ENCODE measurements at places on chromosomes 13 and 19.

DNA sequence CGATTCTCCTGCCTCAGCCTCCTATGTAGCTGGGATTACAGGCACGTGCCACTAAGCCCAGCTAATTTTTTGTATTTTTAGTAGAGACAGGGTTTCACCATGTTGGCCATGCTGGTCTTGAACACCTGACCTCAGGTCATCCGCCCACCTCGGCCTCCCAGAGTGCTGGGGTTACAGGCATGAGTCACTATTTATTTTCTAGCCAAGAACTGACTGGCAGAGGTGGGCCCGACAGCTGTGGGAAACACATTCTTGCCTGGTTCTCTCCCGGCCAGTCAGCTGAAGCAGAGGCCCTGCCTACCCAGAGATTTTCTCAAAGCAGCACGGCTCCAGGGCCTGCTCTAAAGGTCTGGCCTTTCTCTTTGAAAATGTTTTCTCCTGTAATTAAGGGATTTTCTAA lies 108.0 kb downstream of the KCTD15 start:
- DNase-seq = no peak

DNA sequence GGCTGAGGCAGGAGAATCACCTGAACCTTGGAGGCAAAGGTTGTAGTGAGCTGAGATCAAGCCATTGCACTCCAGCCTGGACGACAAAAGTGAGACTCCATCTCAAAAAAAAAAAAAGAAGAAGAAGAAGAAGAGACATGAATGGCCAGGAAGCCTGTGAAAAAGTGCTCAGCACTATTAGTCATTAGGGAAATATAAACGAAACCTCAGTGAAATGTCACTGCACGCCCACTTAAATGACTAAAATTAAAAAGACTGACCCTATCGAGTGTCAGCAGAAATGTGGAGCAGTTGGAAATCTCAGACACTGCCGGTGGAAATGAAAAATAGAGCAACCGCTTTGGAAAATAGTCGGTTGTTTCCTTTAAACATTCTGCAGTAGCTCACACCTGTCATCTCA lies 5.5 kb upstream of the TYROBP start:
- no peak for DNase-seq

- DNase-seq = no peak
Measured at GRCh38 chr13:74243637-74244526, 109.7 kb upstream of the KLF12 start.

GRCh38 chr13:23848646-23849141 lies 40.5 kb downstream of the MIPEP start:
- DNase-seq = no peak

DNA sequence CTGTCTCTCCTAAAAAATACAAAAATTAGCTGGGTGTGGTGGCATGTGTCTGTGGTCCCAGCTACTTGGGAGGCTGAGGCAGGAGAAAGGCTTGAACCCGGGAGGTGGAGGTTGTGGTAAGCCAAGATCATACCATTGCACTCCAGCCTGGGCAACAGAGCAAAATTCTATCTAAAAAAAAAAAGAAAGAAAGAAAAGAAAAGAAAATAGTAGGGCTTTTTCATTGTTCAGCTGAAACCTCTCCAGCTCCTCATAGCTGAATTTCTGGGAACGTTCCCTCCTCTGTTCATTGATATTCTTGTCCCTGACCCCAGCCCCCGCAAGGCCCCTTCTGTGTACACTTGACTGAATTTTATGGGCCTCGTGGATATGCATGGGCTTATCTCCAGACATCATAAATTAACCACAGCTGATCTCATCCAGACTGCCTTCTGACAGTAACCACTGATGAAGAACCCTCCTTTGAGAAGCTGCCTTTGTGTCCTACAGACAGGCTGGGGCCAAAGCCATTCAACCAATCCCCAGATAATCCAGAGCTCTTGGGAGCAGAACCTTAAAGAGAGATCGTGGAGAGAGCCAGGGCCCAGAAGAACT lies at the start of gene ELSPBP1:
Gene ELSPBP1 (plus strand): TSS at position 424 of the 594 bp plus-strand sequence. CDS start 14,036 bp downstream, outside the sequence.
- no peak for DNase-seq

- no peak for DNase-seq
Measured at GRCh38 chr13:103960001-103960400, 893.8 kb upstream of the SLC10A2 start.

DNA sequence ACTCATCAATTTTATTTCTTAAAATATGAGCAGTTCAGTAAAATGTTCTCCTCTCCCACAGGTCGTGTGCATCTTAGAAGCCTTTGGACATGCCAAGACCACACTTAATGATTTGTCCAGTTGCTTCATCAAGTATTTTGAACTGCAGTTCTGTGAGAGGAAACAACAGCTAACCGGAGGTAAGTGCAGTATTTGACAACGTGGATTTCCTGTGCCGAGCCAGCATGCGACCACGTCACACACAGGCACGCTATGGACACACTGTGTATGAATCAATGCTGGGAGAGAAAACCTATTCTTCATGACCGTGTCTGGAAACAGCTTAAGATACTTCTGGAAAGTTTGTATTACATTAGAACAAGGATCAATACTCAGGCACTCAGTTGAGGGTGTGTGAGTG lies 268.5 kb downstream of the MYO16 start:
- no peak for DNase-seq

DNA sequence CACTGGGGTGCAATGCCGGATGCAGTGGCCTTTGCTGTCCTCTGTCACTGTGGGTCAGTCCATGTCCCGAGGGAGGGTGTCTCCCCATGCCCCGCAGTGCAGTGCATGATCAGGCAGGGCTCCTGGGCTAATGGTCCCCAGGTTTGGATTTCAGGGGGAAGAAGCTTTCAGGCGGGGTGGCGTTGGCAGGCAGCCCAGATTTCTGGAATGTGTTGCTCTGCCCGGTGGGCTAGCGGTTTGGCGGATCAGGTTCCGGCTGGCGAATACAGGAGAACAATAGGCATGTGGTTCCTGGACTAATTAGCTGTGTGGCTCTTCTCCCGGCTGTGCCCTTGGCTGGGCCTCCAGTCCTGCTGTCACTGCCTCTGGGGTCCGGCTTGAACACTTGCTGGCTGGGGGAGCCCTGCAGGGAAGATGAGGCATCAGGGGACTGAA lies 141.3 kb downstream of the FGF9 start:
- no peak for DNase-seq

- DNase-seq = no peak
Measured at GRCh38 chr13:110227864-110228643, 78.9 kb downstream of the COL4A1 start.

DNA sequence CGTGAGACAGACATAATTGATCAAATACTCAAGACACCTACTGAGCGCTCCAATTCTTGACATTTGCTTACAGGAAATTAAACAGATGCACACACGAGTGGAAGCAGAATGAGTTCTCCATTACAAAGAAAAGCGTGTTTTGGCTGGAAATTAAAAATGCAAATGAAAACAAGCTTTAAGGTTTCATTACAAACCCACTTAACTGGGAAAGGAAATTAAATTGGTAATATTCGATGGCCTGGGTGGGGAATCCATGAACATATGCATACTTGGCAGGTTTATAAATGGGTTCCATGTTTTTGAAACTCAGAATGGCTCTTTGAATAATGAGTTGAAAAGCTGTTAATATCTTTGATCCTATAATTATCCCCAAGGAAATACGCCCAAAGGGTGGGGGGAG lies 178.0 kb downstream of the IER2 start:
- DNase-seq = no peak

- no peak for DNase-seq
Measured at GRCh38 chr13:40231751-40232150, 434.7 kb downstream of the FOXO1 start.

DNA sequence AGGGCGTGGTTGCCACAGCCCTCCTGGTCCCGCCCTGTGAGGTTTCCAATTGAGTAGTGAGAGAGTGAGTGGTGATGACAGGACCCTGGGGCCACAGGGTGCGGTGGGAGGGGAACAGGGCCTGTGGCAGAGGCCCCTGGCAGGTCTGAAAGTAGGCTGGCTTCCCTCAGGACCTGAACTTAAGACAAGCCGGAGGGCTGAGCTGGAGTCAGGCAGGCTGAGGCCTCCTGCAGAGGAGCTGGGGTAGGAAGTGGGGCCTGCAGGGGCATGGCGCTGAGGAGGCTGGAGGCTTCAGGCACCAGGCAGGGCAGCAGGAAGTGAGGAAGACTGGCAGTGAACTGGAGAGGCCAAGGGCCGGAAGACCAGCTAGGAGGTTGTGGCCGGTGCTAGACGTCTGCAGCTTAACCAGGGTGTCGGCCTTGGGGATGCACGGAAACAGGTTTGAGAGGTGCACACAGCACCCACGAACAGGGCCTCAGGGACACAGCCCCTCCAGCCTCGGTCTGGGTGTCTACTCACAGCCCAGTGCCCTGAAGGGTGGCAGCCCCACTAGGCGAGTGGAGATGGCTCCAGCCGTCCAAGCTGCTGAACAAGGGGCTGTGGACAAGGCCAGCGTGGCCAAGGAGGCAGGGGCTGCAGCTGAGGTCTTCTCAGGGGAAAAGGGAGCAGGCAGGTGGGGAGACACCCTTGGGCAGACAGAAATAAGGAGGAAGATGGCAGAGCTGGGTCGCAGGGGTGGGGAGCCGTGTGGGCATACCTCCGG lies 17.8 kb downstream of the POP4 start:
- DNase-seq = no peak

GRCh38 chr13:24292481-24292880 lies 16.9 kb upstream of the C1QTNF9 start:
- no peak for DNase-seq

DNA sequence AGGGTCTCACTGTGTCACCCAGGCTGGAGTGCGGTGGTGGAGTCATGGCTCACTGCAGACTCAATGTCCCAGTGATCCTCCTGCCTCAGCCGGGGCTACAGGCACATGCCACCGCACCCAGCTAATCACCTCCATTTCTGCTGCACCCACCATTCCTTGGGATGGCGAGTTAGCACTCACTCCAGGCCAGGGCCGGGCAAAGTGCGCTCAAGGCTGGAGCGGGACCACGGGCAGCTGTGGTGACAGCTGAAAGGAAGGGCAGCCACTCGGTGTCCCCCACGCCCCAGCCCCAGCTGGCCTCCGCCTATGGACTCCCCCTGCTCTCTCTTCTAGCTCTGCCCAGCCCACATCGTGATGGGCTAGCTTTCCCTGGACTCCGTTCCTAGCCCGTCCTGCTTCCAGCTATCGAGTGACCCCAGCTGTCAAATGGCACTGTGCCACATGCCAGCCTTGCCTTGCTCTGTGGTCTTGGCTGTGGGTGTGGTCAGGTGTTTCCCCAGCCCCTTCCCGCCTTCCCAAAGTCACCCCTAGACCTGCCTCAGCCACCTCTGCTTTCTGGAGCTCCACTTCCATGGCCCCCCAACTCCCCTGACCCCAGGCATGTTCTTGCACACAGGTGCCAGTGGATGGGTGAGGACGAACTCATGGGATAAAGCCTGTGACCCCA lies 4.1 kb downstream of the MICOS13 start:
- DNase-seq = no peak

Data from GM18507 (cell line).